ENCODE measurements at places on chromosomes 5 and 9.

DNA sequence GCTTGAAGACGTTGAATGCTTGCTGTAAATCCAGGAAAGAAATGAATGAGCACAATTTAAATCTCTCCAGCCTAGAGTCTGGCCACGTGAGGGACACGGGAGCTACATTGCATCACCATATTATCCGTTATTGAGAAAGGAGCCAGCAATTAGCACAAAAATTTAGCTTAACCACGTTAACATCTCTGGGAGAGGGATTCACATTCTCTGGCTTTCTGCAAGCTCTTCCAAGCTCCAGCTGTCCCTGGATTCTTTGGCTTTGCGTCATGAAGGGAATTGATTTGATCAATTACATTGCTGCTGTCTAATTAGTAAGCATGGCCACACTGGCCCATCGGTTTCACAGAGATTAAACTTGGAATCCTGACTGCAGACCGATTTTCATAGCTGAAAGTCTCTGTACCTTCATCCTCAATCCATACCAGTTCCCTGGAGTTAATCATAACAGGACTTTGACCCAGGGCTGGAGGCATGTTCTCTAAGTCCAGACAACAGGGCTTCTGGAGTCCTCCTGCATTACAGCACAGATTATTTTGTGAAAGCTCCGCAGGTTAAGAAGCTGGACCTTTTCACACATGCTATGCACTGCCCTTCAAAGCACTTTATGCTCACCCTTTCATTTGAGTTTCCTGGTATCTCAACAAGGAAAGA lies 31.6 kb downstream of the ADRA1B start:
- DNase-seq, result no peak

DNA sequence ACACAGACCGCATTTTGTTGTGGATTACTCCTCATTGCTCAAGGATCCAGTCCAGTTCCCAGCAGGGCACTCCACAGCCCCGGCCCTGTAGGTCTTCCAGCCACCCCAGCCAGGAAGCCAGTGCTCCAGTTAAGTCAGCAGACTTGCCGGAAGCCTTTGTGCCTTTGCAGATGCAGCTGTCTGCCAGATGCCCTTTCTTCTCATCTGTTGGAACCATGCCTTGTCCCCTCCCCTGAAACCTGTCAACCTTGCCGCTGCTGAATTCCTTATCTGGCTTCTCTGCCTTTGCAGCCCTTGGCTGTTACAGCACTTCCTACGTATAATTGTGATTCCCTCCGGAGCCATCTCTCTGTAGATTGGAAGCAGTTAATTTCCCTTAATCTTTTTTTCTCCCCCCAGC lies 28.4 kb downstream of the PSAT1 start:
- no peak for DNase-seq

DNA sequence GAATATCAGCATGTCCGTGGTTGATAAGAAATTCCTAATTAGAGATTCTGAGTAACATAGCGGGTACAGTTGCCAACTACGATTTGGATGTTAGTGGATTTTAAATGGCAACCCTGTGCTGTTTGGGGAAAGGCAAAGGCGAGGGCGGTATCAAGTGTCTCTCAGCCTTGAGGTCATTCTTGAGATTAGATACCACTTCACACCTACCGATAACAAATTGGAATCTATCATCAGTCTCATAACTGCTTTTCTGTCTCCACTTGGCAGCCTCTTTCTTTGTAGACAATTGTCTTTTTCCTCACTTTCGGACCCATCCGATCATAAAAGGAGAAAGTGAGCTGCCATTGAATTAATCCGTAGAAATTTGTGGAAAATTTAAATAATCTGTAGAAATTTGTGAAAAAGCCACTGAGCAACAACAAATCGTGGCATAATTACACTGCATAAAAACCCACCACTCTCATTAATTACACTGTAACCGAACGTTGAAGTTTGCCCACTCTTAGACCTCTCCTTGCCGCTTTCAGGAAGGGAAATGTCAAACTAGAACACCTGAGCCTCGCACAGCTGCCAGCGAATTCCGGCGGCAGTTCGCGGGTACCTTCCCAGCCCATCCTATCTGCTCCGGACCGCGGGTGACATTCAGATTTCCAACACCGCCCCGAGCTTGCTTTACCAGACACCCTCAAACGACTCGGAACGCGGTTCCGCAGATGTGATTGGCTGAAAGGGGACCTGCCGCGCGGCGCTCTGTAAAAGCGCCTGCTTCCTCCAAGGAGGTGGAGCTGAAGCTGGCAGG lies 849 bp upstream of the RGMB start:
- peak; percentile 83 for DNase-seq

GRCh38 chr9:89853931-89854330 lies 249.1 kb downstream of the GADD45G start:
- no peak for DNase-seq

DNA sequence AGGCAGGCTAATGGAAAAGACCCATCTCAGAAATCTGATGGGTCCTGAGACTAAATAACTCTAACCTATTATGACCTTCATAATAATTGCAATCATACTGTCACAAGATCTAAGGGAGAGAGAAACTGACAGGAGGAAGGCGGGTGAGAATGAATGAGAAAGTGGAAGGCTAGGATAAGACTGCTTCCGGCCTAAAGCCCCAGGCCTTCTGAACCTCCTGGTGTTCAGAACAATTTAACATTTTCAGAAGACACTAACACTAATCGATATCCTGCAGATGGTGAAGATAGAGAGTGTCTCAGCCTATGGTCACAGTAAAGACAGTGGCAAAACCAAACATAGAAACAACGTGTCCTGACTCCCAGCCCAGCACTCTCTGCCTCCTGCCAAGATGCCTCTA lies 1.2 kb downstream of the RPS14 start:
- DNase-seq, result no peak

GRCh38 chr9:20557890-20558565 lies 64.3 kb downstream of the MLLT3 start:
- no peak for DNase-seq

GRCh38 chr5:149264439-149265067 lies 7.1 kb upstream of the AFAP1L1 start:
- no peak for DNase-seq
